Activated CD4-positive, alpha-beta T cell treated with anti-CD3 and anti-CD28 coated beads, Interleukin-2, Interleukin-6, amounts not matched to agents 100 ng/mL and 50 ng/mL, durations not matched to agents 16 hours and 8 hours (primary cell): ENCODE measurements at places on chromosomes 13 and 19.

DNA sequence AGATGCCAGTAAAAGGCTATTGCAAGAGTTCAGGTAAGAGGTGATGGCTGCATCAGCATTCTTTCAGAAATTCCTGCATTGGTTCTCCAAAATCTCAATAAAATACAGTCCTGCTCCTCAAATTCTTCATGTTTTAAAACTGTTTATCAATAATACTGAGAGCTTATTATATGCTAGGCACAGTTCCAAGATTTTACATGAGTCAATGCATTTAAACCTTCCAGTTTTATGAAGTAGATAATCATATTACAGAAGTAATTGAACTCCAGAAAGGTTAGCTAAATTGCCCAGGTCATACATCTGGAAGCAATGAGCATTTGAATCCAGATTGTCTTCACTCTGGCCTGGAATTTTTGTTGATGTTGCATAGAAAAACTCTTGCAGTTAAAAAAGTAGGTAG is 282.9 kb upstream of the SLITRK6 start:
- DNase-seq = no peak

DNA sequence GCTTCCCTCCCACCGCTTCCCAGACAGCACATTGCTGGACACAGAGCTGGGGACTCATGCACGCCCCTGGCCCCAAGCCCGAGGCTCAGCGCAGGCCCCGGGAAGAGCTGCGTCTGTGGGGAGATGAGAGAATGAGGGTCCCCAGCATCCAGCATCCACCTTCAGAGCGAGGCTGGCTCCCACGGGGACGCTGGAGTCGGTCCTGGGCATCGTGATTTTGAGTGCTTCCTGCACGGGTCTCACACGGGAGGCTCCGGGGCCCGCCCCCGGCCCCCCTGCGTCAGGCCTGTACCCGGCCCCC is 4.7 kb downstream of the NCLN start:
- DNase-seq = no peak

DNA sequence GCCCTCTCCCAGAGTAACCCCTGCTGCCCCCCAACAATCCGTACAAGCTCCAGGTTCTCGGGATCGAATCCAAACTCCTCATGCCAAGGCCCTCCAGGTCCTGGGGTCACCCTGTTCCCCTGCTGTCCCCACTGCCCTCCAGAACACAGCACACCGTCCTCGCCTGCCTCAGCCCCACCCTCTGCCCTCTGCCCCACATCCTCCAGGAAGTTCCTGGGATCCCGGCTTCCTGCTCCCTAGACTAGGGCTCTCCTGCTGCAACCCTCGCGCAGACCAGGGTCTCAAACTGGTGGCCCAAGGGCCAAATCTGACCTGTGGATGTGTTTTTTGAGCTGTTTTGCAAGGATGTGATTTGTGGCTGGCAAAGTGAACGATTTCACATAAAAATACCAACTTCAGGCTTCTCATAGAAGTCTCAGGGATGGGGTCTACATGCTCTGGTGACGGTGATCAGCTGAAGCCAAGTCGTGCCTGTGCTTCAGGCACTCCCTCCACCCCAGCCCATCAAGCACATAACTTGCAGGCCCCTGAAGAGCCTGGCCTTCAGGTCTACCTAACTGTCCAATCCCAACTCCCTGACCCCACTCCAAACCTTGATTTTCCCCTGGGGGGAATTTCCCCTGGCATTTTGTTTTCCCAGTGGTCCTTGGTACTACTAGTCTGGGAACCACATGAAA is 1.8 kb downstream of the RABAC1 start:
- no peak for DNase-seq

GRCh38 chr13:111184458-111185401 is 69.6 kb downstream of the ARHGEF7 start:
- peak; percentile 47 for DNase-seq

GRCh38 chr19:54478677-54479266 is 5.7 kb upstream of the CDC42EP5 start:
- peak; percentile 47 for DNase-seq

DNA sequence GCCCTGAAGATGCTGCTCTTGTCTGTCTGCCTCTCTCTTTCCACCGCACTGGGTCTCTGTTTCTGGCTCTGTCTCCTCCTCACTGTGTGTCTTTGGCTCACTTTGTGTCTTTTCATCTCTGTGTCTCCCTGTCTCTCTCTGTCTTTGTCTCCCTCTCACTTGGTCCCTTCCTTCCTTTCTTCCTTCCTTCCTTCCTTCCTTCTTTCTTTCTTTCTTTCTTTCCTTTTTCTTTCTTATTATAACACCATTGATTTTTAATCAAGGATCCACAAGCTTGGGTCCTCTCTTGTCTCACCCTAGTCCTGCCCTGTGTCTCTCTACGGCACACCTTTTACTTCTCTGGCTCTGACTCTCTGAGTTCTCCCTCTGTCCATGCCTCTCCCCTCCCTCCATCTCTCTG is 14.3 kb downstream of the CD177 start:
- no peak for DNase-seq

- DNase-seq = no peak
These were observed 1.8 kb downstream of the DACH1 start for GRCh38 chr13:71864986-71865873.

- DNase-seq = no peak
These were observed 829.8 kb upstream of the SLC10A2 start for GRCh38 chr13:103895835-103896531.

- no peak for DNase-seq
These were observed 85.6 kb downstream of the RXFP2 start for GRCh38 chr13:31824705-31825517.

GRCh38 chr19:903266-903797 is 9.7 kb downstream of the R3HDM4 start:
- DNase-seq = no peak

DNA sequence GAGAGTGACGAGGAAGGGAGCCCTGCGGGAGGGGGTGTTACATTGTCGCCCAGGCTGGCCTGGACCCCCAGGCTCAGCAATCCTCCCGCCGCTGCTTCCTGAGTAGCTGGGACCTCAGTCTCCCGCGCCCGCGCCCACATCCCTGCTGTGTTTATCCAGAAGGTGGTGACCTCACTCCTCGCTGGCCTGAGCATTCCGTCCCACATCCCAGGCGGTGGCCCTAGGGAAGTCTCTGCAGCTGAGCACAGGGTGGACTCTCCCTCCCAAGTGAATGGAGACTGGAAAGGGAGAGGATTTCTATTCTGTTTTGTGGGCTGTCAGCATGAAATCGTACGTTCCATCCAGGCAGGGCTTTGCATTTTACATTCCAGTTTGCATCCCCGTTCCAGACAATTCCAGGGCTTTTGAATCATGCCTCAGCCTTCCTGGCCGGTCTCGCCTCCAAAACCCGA is 401 bp upstream of the ZNF765 start:
- no peak for DNase-seq

DNA sequence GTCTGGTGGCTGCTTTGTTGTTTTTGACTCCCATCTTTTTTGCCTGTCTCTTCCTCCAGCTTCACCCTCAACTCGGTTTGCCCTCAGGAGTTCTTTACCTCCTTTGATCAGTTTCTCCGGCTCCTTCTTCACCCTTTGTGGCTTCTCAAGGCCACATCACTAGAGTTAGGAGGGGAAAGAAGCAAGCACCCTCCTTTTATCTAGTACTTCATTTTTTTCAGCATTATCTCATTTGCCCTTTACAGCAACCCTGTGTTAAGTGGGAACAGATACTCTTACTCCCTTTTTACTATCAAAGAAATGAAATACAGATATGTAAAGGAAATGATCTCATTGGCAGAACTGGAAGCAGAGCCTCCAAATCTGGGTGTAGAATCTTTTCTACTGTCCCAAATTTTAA is 26.9 kb downstream of the RAP2A start:
- no peak for DNase-seq

- no peak for DNase-seq
These were observed 324.0 kb downstream of the KCNRG start for GRCh38 chr13:50339271-50339670.

GRCh38 chr13:99353836-99354235 is 46.6 kb upstream of the GPR183 start:
- peak; percentile 65 for DNase-seq

DNA sequence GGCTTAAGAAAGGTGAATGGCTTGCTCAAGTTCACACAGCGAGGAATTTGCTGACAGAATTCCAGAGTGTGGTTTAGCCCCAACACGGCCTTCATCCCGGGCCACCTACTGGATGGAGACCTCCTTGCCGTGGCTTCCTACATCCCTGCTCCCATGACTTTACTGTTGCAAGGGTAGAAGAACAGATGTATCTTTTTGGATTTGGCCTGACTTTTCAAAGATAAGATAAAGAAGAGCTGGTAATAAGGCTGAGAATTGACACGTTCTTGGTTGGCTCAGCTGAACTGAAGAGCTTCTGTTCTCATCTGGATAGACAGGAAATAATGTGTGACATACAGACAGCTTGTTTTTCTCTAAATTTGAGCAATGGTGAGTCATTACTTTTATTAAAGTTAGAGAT is 113.1 kb downstream of the KLF5 start:
- DNase-seq = no peak

- peak; percentile 51 for DNase-seq
These were observed 4.9 kb upstream of the SMIM17 start for GRCh38 chr19:56637976-56638555.
